Kasumi-1 (cell line): ENCODE measurements at places on chromosomes 11 and 22.

DNA sequence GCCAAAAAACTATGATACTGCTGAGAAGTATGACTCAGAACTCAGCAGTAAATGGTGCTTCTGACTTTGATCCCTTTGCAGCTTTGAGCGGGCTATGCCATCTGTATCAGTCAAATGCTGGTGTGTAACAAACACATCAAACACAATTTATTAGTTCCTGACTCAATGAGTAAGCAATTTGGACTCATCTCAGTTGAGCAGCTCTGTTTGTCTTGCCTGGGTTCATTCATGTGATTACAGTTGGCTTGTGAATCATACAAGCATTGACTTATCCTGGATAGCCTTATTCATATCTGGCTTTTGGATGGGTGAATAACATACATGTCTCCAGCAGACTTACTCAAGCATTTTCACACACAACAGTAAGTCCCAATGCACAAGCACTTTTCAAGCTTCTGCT lies 858.8 kb downstream of the METTL15 start:
- no peak for DNase-seq

DNA sequence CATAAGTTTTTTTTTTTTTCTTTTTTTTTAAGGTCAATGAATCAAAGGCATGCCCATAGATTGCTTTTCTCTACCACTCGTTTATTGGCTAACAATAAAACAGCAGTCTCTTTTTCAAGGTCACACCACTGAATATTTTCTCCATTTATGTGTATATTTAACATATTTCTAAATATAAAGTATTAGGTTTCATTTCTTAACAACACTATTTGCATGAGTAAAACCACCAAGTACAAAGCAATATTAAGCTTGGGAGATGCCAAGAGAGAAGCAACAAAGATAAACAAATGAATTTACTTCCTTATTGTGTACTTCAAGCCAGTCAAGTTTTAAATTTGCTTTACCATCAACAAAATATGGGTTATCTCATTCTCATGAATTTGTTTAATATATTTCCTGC lies 708.9 kb upstream of the CCDC179 start:
- DNase-seq = no peak

GRCh38 chr11:117730208-117730800 lies 66.7 kb downstream of the DSCAML1 start:
- DNase-seq = no peak

GRCh38 chr22:46077669-46078099 lies 72.6 kb upstream of the PPARA start:
- no peak for DNase-seq

DNA sequence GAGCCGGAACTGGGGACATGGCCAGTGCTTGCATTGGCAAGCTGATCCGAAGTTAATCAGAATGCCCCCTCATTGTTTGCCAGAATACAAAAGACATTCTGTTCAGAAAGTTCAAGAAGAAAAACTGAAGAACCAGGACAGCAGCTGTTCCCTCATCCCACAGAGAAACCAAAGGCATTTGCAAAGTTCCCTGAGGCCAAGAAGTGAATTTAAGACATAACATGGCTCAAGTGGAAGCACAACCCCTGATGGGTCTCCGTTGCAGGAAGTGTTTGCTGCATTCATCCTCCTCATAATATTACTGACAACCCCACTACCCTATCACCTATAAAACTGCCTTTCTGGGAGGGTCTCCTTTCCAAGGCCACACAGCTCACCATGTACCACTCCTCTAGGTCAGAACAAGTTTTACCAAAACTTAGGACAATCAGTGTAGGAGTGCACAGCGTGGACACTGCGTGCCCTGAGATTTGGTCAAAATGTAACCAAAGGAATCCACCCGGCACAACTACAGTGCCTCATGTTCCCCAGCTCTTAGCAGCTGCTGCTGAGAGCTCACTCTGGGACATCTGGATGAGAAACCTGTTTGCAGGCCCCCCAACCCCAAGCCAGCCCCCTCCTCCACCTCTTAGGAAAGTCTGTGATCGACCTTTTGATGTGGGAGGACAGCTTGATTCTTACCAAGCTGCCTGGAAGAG lies 101.6 kb upstream of the AKIP1 start:
- DNase-seq = no peak

- DNase-seq = no peak
These were observed 3.4 kb downstream of the RNF141 start for GRCh38 chr11:10537600-10537999.

DNA sequence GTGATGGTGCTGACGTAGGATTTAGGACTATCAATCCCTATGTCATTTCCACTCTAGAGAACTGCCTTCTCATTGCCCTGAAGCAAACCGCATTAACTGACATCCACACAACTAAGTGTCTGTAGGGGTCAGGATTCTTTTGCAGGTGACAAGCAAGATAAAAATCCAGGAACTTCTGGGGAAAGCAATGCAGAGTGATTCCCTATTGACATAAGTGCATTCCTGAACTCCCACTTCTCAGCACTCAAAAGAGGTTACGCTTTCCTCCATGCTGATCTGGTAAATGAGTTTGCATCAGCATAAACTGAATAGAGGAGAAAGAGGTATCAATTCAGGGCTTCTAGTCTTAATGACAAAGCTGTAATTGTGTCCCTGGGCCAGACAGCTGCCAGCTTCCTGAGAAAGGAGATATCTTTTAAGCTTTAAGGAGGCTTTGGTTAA lies 224.6 kb upstream of the ISX start:
- DNase-seq = no peak

DNA sequence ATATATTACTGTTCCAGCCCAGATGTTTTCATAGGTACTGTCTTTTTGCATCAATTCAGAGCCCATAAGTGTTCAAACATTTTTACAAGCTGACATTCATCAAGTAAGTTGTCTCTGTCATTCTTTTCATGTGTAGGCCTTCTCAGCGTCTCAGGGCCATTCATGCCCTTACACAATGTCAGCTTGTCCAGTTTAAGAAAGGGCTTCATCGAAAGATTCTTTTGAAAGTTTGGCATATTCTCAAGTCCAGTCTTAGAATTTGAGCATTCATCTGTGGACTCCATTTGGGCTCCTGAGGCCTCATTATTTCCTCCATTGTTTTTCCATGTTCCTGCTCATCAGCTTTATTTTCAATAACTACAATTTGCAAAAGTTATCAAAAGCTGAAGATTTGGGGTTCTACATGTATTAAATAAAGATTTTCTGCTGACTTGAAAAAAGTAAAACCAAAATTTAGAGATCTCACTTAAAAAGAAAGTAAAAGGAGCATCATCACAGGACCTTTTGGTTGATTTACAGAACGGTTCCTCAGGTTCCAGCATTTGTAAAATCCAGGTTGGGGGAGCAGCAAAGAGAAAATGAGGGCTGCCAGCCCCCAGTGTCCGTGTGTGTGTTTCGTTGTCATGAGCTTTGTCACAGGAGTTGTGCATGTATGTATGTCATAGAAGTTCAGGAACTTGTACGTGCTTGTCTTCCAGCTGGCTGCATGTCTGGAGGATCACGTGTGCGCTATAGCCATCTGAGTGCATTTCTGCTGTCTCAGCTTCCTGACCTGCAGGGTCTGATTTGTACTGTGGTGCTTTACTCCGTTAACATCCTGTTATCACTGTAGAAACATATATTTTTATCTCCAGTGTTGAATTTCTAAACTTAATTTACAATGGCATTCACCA lies 15.6 kb downstream of the MOV10L1 start:
- no peak for DNase-seq

DNA sequence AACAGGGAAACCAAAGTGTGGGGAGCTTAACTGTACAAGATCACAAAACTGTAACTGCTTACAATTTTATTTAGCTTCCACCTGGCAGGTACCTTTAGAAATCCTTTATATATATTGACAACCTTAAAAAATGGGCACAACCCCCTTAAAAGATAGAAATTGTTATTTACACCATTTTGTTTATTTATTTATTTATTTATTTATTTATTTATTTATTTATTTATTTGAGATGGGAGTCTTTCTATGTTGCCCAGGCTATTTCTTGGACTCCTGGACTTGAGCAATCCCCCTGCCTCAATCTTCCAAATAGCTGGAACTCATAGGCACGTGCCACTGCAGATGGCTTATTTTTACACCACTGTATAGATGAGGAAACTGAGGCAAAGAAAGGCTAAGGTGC lies 74.5 kb downstream of the INSC start:
- DNase-seq = no peak

GRCh38 chr22:45742866-45743450 lies 71.3 kb downstream of the ATXN10 start:
- peak; percentile 24 for DNase-seq

DNA sequence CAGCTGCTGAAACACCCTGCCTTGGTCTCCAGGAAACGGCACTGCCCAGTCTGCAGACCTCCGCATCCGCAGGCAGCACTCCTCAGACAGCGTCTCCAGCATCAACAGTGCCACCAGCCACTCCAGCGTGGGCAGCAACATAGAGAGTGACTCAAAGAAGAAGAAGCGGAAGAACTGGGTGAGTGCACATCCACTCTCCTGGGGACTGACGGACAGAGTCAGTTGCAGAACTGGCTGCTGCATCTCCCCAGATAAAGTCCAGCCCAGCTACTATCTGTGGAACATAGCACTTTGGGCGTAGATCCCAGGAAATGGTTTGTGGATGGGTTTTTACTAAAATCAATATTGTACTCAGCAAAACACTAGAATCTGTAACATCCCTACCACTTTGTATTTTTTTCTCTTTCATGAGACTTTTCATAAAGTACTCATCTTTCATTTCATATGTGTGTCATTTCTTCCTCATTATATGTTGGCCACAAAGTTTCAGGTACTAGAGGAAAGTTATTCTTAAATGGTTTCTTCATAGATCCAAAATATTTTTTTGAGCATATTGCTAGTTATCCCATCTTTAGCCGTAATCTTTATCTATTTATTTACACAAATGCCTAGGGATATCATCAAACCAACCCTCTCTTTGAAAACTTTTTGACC lies 80.1 kb downstream of the DBX1 start:
- no peak for DNase-seq

DNA sequence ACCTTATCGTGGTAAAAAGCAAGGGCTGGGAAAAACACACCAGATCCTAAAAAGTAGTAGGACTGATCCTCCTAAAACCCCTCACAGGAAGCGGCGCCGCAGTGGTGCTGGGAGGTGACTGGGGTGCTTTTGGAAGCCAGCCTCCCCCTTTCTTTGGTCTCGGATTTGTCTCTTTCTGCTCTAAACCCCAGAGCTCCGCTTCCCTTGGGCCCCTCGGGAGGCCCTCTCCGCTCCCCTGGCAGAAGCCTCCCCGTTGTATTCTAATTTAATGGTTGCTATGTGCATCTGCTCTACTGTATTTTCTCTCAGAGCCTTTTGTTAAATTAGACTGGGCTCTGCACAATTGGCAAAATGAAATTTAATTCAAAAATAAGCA lies 587.7 kb downstream of the OPCML start:
- no peak for DNase-seq
